Uterus (tissue), 4 donors: ENCODE measurements at places on chromosomes 5 and 9. TPM values are rescaled to one million over a fixed set of nuclear protein-coding genes. Genes with fewer than 3 reads are reported as not detected.
A peak's percentile ranks its signal among the peaks of the same experiment; 100 is the strongest.

Gene C9orf153
- total RNA-seq = 1.5 TPM

Gene ROPN1L
- 6.3 TPM for total RNA-seq

Gene DAB2
- total RNA-seq = 23.1 TPM

Gene PDE8B
- total RNA-seq = 41.0 TPM

Gene GLIPR2
- total RNA-seq = 109 TPM

Gene MARCOL
- total RNA-seq = not detected

DNA sequence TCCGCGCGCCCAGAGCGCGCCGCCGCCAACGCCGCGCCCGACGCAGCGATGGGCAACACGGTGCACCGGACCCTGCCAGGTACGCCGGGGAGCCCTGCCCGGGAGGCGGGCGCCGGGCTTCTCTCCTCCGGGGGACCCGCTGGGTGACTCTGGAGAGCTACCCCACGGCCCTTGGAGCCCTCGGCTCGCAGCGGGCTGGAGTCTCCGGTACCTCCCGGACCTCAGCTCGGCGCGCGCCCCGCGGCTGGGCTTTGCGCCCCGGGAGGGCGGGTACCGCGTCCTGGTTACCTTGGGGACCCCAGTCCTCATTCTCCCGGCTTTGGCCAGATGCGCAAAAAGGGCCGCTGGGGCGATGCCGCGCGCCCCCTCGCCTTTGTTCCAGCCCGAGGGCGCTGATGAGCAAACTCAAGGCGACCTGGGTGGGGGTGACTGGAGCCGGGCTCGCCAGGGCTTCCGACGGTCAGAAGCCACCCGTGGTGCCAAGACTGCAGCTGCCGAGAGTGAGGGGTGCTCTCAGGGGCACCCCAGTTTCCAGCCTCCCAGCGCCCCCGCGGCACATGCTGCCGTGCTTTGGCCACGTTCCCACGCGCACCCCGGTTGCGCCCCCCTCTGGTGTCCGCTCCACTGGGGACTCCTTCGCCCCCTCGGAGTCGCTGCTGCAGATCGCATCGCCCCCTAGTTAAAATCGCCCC, 442 bp downstream of the NEURL1B start:
- DNase-seq = no peak

DNA sequence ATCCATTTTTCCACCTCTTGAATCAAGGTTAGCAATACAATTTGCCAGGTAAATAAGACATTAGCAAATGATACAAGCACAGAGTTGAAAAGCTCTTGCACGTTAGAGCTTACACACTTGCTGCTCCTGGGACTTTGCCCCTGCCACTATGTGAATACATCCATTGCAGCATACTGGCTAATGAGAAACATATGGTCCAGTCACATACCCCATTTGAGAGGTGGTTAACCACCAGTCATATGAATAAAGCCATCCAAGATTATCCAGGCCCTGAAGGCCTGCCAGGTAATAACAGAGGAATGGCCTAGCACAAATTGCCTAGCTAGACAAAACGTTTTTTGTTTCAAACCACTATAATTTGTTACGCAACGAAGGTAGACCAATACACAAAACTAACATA, 45.8 kb upstream of the FTMT start:
- DNase-seq = no peak

DNA sequence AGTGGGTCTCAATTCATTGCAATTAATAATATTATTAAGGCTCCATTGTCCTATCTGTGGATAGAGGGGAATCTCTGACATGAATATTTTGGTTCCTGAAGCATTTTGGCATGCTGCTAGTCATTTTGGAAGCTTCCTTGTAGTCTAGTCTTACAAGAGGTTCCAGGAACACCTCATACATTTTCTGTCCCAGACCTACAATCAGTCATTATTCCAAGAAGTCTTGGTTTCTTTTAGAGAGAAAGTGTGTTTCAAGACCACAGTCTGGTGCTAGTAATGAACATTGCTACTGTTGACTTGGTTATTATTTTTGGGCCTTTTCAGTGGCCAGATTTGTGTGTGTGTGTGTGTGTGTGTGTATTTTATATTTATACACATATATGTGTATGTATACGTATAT, 98.9 kb downstream of the ERCC6L2 start:
- DNase-seq = no peak

GRCh38 chr5:73028991-73029595, 73.3 kb downstream of the FCHO2 start:
- DNase-seq = no peak

GRCh38 chr9:77847059-77847499, 184.5 kb downstream of the GNAQ start:
- no peak for DNase-seq

DNA sequence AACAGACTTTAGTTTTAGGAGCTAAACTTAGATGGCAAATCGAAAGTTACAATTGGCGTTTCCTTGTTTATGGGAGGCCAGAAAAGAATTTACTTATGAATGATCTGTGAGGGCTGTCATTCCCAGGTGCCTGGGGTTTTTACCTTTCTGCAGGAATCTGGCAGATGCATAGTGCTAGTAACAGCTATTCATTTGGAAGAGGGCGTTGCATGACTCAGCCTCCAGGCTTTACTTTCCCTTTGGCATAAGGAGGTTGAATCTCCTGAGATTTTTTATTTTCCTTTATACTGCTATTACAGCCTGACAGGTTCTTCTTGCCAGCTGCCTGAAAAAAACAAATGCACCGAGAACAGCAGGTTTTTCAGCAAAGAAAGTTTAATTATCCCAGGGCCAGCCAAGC, 30.0 kb downstream of the CARD6 start:
- DNase-seq = no peak

DNA sequence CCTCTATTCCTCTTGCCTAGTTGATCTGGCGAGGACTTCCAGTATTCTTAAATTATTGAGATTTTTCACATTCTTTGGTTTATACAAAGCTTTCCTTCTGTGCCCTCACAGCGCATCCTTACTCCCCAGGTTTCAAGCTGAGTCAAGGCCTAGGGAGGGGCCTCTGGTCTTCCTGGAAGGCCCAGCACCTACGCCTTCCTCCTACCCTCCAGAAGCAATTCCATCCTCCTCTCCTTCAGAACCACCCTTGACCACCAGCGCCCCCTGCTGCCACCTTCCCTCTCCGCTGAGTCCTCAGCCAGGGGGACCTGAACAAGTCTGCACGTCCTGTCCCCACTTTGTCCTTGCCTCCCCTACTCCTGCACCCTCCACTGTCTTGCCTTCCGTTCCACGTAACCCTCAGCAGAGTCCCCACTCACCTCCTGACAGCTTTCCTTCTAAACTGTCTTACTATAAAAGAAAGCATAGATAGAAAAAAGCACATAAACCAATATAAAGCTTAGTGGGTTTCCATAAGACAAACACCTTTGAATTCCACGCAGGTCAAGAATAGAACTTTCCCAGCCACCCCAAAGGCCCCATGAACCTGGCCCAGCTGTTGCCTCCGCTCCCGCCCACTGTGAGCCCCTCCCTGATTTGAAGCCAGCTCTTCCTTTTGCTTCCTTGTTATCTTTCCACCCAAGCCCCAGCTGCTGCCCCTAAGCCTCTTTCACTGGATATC, 63.0 kb upstream of the CTSL start:
- peak; percentile 73 for DNase-seq

GRCh38 chr5:75337366-75338021, 474 bp downstream of the HMGCR start:
- DNase-seq = peak; percentile 28

GRCh38 chr5:78845470-78845869, 139.6 kb downstream of the ARSB start:
- no peak for DNase-seq

DNA sequence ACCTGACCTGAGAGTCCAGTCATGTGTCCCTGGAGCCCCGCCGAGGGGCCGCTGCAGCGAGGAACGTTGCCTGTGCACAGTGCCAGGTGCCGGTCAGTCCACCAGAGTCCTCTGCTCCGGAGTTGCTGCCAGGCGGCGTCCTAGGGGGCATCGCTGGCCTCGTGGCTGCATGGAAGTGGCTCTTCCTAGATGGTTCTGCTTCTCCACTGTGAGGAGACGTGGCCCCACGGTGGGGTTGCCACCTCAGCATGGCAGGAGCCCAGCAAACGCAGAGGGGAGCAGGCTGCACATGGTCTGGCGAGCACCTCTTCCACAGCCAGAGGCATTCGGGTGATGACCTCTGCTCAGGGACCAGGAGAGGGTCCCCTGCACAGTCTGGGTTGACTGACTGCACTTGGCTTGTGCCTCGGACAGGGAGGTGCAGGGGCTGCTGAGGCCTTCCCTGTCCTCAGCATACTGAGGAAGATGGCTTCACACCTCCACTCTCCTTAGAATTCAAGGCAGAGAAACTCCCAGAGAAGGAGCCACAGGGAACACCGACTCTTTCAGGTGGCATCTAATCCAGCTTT, 25.9 kb upstream of the POMT1 start:
- DNase-seq = no peak

- DNase-seq = no peak
Observed at GRCh38 chr5:68067291-68067690, 148.3 kb upstream of the PIK3R1 start.

GRCh38 chr5:115553082-115553481, 8.5 kb upstream of the FEM1C start:
- no peak for DNase-seq

GRCh38 chr5:122163121-122164069, 34.0 kb downstream of the ZNF474 start:
- DNase-seq = no peak

DNA sequence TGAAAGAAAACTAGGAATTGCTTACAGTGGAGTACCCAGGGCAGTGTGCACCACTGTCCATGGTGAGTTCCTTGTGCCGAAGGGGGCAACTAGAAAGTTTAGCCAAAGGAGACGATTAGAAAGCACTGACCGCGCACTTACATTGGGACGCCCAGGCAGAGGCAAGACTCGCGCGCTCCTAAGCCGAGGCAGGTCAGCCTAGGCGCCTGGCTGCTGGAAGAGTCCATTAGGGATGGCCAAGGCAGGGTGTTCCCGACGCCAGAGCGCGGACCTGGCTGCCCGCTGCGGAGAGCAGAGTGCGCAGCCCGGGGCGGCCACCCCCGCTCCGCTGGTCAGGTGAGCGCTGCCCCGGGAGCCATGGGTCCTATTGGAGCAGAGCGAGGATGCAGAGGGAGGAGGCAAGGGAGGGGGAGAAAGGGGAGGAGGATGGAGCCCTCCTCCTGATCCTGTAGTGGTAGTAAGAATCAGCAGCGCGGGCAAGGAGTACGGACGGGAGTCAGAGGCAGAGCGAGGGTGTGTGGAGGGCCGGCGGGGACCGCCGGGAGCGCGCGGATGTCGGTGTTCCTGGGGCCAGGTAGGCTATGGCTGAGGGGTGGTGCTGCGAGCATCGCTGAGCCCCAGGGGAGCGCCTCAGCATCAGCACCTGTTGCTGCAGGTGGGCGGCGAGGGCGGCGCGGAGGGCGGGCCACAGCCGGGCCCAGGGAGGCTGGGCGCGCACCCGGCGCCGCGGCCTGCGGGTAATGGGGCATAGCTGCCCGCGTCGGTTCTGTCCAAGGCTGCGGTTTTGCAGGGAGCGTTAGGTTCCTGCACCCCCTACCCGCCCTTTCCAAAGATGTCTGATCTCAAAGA, at the start of gene ADGRV1:
ADGRV1 (plus strand) TSS at position 454 of the 849 bp plus-strand sequence; CDS start at position 553, 99 bp downstream.
- DNase-seq = peak; percentile 15

DNA sequence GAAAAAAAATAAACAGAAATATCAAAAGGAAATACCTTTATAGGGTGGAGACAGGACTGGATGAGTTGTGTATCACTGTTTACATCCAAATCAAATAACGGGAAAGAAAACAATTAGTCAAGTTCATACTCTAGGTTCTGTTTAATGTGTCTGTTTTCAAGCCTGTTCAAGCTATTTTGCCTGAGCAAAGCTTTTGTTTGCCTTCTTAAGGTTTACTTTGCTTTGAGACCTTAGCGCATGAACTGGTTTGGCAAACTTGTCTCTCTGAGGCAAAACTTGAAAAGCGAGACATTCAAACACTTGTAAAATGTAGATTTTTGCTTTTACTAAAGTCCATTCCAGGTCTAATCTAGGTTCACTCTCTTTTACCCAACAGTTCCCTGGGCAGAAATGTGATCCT, 174.1 kb upstream of the RFX3 start:
- no peak for DNase-seq

DNA sequence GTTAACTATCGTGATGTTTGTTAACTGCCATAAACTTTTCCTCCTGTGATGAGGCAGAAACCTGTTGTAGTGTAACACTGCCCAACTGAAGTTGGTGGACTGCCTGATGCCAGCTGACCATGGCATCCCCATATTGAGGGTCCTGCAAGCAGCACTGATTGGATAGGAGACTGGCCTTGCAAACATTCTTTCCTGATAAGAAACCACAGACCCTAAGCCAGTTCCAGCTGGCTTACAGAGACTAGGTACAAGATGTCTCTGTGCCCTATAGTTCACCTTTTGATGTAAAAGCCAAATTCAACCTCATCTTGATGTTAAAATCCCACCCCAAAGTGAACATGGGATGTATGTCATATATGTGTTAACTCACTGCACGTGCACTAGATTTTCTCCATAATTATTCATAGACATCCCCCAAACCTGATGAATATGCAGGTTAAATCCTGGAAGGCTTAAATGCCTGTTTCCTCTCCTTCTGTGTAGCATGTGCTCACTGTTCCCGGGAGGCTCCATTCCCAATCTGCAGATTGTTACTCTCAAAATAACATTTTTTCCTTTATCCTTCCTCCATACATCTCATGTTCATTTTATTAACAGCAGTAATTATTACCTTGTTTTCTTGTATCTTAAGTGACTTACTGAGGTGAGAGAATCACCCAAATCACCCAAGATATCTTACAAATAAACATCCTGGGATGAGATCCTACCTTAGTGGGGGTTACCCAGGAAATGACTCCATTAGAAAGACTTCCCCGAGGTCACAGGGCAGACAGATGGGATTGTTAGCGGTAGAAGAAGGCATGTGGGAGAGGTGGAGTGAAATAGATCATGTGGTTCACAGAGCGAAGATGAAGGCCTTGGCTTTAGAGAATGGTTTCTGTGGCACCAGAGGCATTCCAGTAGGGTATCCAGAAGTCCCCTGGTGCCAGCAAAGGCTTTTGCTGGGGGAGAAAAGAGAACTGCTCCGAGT, 566.7 kb downstream of the CCDC171 start:
- DNase-seq = no peak
